ENCODE measurements at places on chromosomes 7 and 10.

GRCh38 chr7:66847879-66848790 is 72.9 kb upstream of the TMEM248 start:
- DNase-seq: no peak

- no peak for DNase-seq
Measured at GRCh38 chr7:39085590-39086049, 107.9 kb downstream of the POU6F2 start.

GRCh38 chr7:50312250-50313162 is 8.0 kb downstream of the IKZF1 start:
- DNase-seq: peak; percentile 57

- DNase-seq: no peak
Measured at GRCh38 chr7:143314127-143314526, 1.8 kb upstream of the CLCN1 start.

DNA sequence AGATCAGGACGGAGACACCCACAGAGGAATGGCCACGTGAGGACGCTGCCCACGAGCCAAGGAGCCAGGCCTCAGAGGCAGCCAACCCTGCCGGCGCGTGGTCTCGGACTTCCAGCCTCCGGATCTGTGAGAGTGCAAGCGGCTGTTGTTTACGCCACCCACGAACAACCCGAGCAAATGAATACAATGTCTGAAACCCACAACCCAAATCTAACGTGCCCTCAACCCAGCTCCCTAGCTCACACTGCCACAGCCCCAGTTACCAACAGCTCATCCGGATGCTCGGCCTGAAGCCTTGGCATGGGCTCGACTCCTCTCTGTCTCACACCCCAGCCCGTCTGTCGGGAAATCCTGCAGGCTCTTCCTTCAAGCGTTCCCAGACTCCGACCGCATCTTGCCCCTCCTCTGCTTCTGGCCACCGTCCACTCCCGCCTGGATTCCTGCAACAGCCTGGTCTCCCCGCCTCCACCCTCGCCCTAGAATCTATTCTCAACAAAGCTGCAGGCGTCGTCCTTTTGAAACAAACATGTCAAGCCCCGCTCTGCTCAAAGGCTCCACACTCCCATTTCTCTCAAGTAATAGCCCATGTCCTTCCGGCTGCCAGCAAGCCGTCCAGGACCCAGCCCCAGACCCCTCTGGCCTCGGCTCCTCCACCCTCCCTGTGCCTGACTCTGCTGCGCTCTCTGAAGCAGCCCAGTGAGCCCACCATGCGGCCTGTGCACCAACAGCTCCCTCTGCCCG is 35.3 kb downstream of the STK32C start:
- no peak for DNase-seq

GRCh38 chr7:5774136-5774535 is 7.3 kb downstream of the RNF216 start:
- no peak for DNase-seq

DNA sequence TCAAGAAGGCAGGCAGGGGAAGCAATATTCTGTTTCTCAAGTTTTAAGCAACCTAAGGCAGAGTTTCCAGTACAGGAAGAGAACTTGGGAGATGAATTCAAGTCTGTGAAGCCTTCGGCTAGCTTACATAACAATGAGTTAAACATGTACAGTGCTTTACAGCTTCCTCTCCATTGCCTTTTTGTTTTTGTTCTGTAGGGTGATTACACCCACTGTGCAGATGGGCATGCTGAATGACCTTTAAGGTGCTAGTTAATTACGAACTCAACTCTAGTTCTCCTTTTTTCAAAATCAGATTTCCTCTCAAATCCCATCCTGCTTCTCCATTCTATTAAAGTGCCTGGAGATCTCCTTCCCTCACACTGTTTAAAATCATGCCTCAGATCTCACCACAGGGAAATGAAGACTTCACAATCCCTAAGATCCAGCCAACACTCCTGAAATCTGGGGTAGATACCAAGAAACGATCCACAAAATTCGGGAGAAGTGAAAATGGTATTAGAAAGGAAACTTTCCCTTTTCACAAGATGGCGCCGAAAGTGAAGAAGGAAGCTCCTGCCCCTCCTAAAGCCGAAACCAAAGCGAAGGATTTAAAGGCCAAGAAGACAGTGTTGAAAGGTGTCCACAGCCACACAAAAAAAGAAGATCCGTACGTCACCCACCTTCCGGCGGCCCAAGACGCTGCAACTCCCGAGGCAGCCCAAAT is 16.8 kb upstream of the MSMB start:
- no peak for DNase-seq

DNA sequence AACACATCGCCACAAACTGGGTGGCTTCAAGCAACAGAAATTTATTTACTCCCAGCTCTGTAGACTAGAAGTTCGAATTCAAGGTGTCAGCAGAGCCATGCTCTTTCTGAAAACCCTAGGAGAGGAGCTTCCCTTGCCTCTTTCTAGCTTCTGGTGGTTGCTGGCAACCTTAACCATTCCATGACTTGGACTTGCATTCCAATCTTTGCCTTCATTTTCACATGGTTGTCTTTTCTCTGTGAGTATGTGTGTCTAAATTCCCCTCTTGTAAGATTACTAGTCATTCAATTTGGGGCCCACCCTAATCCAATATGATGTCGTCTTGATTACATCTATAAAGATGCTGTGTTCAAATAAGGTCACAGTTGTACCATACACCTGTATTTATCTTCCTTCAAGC is 65.9 kb upstream of the PRKG1 start:
- no peak for DNase-seq

GRCh38 chr7:27389496-27389895 is 146.9 kb downstream of the EVX1 start:
- no peak for DNase-seq

GRCh38 chr10:44356139-44357022 is 28.5 kb downstream of the CXCL12 start:
- DNase-seq: no peak

DNA sequence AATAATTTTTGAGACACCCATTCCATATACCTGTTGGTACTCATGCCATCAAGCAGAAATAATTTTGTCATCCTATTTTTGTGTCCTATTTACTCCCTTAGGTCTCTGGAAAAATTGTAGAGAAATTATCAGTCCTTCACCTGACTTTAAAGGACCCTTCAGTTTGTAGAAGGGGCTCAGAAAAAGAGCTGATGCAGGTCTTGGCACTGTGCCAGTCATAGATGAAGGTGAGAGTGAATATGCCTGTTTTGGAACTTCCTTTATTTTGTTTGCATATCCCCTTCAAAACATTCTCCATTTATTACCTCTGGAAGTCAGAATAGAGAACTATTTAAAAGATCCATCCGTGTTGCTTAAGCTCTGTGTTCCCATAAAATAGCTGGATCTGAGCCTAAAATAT is 321.0 kb upstream of the TPK1 start:
- no peak for DNase-seq

- DNase-seq: no peak
Measured at GRCh38 chr10:17689137-17689536, 45.2 kb downstream of the STAM start.

- DNase-seq: no peak
Measured at GRCh38 chr10:125222515-125223308, 62.3 kb upstream of the CTBP2 start.
